Cerebellar nuclear complex (tissue), 1 donor: ENCODE measurements at places on chromosomes 7 and 10.

GRCh38 chr7:1140476-1141104 lies 19.4 kb downstream of the ZFAND2A start:
- no peak for DNase-seq

GRCh38 chr7:50355817-50356178 lies 51.3 kb downstream of the IKZF1 start:
- no peak for DNase-seq

DNA sequence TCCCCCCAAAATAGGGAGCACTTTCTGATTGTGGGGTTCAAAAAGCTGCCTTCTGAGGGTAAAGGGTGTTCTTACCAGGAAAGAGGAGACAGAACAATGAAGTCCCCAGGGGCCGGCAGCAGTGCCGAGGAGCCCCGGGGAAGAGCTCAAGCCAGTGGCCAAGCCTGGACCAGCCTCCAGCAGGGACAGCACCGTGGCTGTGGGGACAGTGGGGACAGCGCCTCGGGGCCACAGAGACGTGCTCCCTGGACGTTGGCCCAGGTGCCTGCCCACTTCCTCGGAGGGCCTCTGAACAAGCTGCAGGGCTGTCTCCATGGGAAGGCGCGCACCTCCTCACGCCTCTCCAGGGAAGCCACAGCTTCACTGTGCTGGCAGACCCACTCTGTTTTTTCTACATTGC lies 312.6 kb downstream of the PTPRN2 start:
- DNase-seq: no peak

- no peak for DNase-seq
These were observed 100.2 kb upstream of the MPP7 start for GRCh38 chr10:28403090-28403489.

- DNase-seq: no peak
These were observed 595.5 kb downstream of the INHBA start for GRCh38 chr7:41107330-41107937.

GRCh38 chr7:121634356-121634755 lies 238.2 kb upstream of the FAM3C start:
- DNase-seq: no peak

- no peak for DNase-seq
These were observed 22.1 kb downstream of the TMEM106B start for GRCh38 chr7:12233175-12233574.

DNA sequence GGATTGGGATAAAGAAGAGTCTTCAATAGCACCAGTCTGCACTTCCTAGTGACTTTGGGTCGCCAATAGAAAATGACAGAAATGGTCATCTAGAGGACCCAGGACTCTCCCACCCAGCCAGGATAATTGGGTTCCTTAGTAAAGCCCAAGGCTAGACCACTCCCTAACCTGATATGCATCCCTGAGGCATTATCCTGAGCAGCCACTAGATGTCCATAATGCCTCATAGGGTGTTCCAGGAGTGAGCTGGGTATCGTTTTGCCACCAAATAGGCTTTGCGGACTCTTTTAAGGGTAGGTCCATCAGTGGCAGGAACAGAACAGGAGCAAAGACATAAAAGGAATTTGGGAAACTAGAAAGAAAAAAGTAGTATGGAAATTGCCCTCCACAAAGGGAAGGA lies 4.5 kb upstream of the LRRC4 start:
- peak; percentile 50 for DNase-seq

- DNase-seq: no peak
These were observed 9.0 kb downstream of the GTF2IRD1 start for GRCh38 chr7:74462707-74463100.

DNA sequence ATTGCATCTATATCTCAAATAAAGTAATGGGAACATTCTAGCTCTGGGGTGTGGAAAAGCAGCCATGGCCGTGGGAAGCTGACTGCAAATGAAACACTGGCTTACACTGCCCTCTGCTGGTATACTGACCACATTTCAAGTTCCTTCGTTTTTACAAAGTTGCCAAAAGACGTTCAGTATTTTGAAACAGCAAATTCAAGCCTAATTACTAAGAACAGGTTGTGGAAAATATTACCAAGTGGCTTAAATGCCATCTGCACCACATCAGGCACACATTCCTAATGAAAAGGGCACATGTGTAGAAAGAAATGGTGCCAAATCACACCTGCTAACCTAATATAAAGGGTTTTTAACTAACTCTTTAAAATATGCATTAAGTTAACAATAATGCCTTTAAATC lies 83.9 kb downstream of the JAZF1 start:
- peak; percentile 38 for DNase-seq

DNA sequence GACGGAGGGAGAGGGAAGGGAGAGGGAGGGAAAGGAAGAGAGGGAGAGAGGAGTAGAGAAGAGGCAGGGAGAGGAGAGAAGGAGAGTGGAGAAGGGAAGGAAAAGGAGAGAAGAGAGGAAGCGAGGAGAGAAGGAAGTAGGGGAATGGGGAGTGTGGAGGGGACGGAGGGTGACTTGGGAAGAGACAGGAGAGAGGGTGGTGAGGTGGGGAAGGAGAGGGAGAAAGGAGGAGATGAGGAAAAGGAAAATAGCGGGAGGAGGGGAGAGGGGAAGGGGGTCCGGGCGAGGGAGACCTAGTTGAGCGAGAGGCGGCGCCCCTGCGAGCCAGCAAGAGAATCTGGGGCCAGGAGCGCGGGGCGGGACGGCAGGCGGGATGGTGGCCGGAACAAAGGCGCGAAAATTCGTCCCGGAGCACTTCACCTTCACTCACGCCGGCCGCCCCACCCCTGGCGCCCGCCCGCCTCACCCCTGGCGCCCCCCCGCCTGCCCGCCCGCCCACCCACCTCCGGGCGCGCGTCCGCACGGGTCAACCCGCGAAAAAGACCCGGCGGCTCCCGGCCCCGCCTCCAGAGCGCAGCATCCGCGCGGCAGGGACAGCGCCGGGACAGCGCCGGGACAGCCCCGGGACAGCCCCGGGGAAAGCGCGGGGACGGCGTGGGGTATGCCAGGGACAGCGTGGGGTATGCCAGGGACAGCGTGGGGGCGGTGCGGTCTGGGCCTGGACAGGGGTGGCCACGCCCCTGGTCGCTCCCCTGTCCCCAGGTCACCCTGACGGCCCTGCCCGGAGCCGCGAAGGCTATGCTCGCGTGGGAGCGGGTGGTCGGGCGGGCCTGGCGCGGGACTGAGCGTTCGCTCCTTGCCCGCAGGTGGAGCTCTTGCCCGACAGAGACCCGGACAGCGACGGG lies 4.2 kb downstream of the VSTM2A start:
- no peak for DNase-seq

DNA sequence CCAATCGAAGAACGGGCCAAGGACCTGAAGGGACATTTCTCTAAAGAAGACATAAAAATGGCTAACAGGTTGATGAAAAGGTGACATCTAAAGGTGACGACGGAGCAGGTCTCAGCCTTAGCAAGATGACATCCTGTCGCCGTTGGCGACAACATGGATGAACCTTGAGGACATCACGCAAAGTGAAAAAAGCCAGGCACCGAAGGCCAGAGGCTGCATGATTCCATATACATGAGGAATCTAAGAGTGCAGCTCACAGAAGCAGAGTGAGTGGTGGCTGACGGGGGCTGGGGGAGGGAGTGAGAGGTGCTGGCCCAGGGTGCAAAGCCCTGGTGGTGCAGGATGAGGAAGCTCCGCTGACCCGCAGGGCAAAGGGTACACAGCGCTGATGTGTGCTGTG lies 34.1 kb upstream of the NKX6-2 start:
- no peak for DNase-seq

- DNase-seq: no peak
These were observed 2.7 kb downstream of the KCNMA1 start for GRCh38 chr10:77634939-77635338.

GRCh38 chr10:80613466-80614170 lies 75.9 kb downstream of the SH2D4B start:
- no peak for DNase-seq

GRCh38 chr10:119687192-119688032 lies 36.2 kb downstream of the BAG3 start:
- no peak for DNase-seq

DNA sequence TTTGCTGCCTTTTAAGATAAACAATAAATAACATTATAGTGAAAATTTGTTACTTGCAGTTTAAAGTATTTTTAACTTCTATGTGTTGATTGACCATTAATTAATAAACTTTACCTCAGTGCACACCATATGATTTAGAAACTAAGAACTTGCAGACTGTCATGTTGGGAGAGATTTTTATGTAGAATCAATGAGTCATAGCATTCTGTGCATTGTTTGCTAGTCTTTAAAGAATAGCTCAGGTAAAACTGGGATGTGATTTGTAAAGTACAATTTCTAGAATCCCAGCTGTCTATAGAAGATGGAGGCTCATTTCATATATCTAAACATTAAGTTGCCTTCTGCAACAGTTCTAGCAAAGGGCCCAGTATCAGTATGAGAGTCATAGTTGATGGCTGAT lies 199.6 kb upstream of the SEMA3A start:
- no peak for DNase-seq

DNA sequence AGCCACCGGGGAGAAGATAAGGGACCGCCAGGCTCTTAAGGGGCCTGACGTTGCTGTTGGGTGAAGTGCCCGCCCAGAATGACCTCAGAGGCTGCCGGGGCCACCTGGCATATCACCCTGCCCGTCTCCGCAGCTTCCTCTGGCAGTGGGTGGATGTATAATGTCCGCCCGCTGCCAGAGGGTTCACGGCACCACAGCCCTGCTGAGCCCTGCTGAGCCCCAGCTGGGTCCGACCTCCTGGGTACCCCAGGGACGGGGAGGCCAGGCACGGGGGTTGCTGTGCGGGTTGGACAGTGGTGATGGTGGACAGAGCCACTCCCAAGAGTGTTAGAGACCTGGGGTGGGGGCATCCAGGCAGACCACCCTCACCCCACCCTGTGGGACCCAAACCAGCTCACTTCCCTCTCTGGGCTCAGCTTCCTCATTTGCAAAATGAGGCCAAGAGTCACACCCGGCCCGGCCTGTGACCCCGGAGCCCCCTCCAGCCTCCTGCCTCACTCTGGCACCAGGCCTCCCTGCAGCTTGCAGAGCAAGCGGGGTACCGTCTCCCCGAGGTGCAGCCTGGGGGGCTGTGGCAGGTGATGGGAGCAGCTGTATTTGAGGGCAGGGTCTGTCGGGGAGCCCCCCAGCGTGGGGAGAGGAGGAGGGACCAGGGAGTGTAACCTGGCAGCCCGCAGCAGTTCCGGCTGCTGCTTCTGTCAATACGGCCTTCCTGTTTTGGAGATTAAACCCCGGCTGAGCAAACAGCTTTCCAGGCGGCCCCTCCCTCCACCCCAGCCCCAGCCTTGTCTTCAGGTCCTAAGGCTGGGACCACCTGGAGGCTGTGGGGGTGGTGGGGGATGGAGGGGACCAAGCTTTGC lies 8.4 kb upstream of the LFNG start:
- no peak for DNase-seq

- no peak for DNase-seq
These were observed 14.3 kb downstream of the GHRHR start for GRCh38 chr7:30977896-30978564.

DNA sequence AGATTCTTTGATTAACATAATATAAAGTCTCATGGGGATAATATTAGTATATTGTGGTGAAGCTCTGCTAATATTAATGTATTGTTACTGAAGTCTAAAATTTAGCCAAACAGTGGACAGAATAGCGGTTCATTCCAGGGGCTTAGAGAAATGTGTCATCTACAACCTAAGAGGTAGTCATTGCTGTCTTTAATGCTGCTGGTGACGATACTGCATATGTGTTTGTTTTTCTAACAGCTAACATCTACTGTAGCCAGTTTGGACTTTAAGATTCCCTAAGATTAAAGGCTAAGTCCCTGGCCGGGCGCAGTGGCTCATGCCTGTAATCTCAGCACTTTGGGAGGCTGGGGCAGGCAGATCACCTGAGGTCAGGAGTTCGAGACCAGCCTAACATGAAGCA lies 102.0 kb upstream of the SAMD8 start:
- no peak for DNase-seq
